ENCODE measurements at places on chromosomes 11 and 22.

- no peak for DNase-seq
Measured at GRCh38 chr11:78429660-78430059, 12.0 kb upstream of the GAB2 start.

DNA sequence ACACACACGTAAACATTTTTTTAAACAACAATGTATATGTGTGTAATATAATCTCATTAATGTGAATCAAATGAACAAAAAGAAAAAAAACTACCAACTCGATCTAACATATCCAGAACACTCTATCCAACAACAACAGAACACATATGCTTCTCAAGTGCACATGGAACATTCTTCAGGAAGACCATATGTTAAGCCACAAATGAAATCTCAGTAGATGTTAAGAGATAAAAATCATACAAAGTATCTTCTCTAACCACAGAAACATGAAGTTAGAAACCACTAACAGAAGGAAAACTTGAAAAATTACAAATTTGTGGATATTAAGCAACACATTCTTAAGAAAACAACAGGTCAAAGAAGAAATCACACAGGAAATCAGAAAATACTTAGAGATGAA, 25.5 kb upstream of the TMEM45B start:
- no peak for DNase-seq

DNA sequence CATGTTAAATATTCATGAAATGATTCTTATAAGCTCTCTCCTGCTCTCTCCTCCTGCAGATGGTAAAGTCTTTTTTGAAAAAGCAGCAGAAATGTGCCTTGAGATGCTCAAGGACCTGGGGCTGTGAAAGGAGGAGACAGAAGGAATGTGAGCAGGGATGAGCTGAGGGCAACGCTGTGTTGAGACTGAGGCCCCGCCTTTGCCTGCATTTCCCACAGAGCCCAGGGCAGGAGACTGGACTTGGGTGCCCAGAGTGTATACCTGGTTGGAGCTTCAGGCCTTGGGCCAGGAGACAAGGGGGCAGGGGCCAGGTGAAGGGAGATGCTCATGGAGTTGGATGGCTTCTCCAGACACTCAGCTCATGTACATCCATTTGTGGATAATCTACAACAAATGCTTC, 39.2 kb downstream of the CEP164 start:
- DNase-seq, result no peak

DNA sequence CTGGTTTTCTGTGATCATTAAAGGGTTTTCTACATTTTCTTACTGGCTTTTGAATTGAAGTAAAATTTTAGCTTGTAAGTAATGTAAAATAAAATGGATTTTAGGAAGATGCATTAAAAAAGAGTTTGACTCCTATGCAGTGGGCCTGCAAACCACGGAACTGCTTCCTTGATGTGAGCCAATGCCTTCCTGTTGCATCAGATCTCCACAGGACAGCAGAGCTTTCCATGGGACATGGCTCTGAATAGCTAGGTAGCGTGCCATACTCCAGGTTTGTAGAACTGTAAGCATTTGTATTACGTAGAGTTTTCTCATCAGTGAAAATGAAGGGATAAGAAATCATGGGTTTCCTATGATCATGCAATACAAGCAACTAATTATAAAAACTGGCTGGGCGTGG, 133.4 kb downstream of the SWAP70 start:
- no peak for DNase-seq

DNA sequence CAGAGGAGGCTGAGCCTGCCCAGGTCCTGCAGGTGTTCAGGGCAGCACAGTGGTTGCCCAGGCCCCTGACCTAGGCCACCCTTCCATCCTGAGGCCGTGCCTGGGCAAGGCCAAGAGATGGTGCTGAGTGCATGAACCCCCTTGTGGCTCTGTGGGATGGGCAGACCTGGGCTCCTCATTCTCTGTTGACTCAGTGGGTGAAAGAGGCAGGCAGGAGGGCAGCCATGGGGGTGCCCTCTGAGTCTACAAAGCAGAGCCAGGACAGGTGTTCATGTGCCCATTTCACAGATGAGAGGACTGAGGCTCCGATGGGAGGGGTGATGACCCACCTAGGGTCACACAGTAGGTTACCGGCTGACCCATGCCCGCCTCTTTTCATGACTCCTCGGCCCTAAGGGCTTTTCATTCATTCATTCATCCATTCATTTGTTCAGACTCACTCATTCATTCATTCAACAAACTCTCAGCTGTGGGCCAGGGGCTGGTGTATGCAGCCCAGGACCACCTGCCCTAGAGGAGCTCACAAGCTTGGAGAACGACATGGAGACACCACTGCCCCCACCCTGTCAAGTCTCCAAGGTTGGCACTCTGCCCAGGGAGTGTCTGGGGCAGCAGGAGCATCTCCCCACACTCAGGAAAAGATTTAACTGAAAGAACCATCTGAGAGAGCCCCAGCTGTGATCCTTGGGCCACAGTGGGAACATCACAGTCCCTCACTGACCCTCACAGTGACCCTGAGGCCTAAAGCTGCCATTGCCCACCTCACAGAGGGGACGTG, 40.5 kb downstream of the IGLL5 start:
- no peak for DNase-seq

DNA sequence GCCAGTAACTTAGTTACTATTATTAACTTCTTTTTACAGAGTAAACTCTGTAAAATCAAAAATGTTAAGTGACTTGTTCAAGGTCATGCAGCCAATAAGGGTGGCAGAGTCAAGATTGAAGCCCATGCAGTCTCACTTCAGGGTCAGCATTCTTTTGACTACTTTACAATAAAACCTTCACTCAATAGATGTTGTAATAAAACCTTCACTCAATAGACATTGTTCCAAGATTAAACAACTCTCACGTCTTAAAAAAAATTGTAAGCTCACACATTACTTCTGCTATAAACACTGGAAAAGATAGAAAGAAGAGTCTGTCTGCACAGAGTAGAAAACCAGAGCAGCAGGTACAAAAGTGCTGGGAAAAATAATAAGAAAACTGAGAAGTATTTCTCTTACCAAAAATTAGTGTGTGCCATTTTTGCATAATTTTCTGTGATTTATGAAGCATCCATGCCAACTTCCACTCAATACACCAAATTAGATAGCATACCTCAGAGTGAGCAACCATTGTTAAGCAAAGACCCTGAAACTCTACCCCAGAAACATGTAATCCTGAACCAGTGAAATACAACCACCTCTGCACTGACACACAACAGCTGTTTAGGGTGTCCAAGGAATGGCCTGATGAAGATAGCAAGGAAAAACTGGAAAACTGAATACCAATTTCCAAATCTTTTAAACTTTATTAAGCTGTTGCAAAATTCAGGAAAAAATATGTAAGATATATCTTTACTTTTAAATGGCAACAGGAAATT, 4.9 kb upstream of the SOX6 start:
- DNase-seq, result no peak

DNA sequence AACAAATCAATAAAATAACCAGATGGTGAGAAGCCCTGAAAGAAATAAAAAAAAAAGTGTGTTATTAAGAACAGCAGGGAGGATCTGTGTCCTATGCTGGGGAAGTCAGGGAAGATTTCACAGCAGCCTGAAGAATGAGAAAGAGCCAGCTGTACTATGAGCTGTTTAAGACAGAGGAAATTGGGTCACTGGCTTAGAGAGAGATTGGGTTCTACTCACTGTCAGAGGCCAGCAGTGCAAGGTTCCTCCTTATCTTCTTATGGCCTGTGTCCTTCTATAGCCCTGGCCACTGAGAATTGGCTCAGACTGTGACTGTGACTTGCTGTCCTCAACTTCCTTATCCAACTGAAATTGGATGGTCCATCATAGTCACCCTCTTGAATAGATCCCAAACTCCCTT, 54.8 kb upstream of the FDX1 start:
- DNase-seq, result no peak

- no peak for DNase-seq
Measured at GRCh38 chr11:99366546-99366945, 345.8 kb downstream of the CNTN5 start.

- DNase-seq, result no peak
Measured at GRCh38 chr11:33869481-33870422, 22.1 kb downstream of the LMO2 start.

GRCh38 chr11:47109051-47109726, 67.5 kb downstream of the ARFGAP2 start:
- DNase-seq, result no peak

- no peak for DNase-seq
Measured at GRCh38 chr11:55707029-55707428, 45.0 kb downstream of the OR4C6 start.

DNA sequence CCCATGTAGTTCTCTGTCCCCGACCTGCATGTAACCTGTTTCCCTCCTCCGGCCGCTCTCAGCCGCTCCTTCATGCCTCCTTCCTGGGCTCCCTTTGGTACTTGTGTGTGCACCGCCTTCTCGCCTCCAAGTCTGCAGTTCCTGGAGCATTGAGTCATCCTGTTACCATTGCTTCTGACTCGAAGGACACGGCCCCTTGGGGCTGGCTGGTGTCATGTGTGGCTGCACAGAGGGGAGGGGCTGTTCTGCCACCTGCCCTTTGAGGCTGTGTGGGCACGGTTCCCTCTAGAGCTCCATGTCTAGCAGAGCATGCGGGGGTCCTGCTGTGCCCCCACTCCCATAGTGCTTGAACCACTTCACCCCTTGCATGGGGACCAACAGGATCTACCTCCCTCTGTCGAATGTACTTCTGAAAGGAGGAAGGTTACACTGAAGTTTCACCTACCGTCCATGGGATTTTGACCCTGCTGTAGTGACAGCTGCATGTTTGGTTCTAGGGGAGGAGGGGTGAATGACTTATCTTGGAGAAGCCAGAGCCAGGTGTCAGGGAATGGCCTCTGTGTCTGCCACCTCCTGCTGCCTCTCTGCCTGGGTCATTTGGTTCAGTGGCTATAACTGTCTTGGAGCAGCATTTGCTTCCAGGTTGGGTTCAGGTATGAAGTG, 39.6 kb downstream of the BCR start:
- no peak for DNase-seq

GRCh38 chr11:130825561-130825960, 90.7 kb downstream of the SNX19 start:
- no peak for DNase-seq

DNA sequence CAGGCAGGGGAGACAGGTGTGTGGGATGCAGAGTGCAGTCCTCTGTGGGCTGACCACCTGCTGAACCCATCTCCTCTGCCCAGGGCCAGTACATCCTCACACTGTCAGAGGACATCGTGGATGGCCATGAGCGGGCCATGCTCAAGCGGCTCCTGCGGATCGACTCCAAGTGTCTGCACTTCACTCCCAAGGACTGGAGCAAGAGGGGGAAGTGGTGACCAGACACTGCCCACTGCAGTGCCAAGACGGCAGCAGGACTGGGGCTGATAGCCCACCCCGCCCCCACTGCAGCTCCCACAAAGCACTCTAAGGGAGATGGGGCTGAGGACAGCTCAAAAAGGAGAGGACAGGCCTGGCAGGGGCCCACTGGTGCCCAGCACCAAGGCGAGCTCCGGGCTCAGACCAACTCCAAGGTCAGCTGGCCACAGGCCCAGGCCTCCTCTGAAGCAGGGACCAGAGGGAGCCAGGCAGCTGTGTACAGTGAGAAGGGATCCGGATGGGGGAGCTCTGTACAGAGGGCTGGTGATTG, 1.6 kb downstream of the RNASEH2C start:
- no peak for DNase-seq

All from NCI-H187 treated with DMSO at 0.1 percent for 48 hours (cell line).